Activated naive CD4-positive, alpha-beta T cell treated with anti-CD3 and anti-CD28 coated beads, Interleukin-2, amount 10 ng/mL, durations not matched to agents 7 days and 5 days (primary cell): ENCODE measurements at places on chromosomes 16 and 17.

GRCh38 chr17:82173351-82174041 is 39.1 kb downstream of the CCDC57 start:
- DNase-seq, result no peak

GRCh38 chr16:15636392-15636873 is 6.5 kb downstream of the MARF1 start:
- no peak for DNase-seq

GRCh38 chr17:59004338-59005111 is 102.2 kb downstream of the TRIM37 start:
- DNase-seq, result peak; percentile 80

- no peak for DNase-seq
These were observed 244.1 kb upstream of the MAF start for GRCh38 chr16:79844603-79845002.

DNA sequence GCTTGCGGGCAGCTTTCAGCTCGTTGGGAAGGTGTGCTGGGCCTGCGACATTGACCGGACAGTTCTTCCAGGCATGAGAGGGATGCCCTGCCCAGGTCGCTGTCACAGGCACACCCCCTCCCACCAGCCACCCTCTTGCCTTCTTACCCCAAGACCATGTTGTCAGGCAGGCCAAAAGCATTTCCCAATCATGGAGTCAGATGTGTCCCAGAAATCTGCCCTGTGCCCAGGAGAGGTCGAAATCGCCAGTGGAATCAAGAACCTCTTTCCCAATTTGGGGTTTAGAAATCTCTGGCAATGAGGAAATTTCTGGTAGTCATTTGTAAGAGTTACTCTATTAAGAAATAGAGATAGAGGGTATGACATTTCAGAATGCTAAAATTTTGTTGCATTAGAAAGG is 177.1 kb downstream of the RAB11FIP4 start:
- no peak for DNase-seq

GRCh38 chr16:22675745-22676540 is 138.0 kb upstream of the HS3ST2 start:
- DNase-seq, result no peak

DNA sequence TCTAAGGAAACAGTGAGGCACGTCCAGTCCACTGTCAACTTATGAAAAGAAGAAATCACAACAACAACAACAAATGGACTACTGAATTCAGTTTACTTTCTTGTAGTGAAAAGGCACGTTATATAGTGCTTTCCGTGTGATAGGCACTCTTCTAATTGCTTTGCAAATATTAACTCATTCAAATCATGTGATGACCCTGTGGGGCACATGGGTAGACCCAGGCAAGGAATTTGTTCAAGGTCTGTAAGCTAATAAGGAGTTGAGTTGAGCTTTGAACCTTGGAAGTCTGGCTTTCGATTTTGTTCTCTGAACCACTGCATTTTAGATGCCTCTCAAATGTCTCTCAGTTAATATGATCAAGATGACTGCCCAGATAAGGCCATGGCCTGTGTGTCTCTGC is 295.1 kb upstream of the RBFOX1 start:
- no peak for DNase-seq

DNA sequence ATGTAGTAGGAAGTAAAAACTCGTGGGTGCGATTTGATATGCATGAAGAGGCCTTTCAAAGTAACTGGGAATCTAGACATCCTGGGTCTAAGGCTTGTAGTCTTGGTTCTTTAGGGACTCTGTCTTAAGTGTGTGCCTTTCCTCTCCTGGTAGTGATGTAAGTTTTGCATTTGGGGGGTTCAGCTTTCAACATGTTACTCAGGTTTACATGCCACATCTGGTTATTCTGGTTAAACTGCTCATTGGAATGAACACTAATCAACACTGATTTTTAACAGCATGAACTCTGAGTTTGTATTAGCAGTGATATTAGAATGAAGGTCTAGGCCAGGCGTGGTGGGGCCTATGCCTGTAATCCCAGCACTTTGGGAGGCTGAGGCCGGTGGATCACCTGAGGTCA is 15.1 kb downstream of the PGS1 start:
- DNase-seq, result no peak

- no peak for DNase-seq
These were observed 110.7 kb downstream of the WWOX start for GRCh38 chr16:78209951-78210661.

GRCh38 chr17:39634384-39634871 is 2.5 kb upstream of the STARD3 start:
- DNase-seq, result peak; percentile 34

GRCh38 chr17:57120814-57121213 is 35.8 kb downstream of the AKAP1 start:
- DNase-seq, result no peak

GRCh38 chr16:11520442-11520841 is 66.3 kb downstream of the LITAF start:
- DNase-seq, result no peak

GRCh38 chr16:63187638-63188037 is 1151.4 kb upstream of the CDH8 start:
- DNase-seq, result no peak

GRCh38 chr17:73795730-73796129 is 151.5 kb upstream of the SDK2 start:
- no peak for DNase-seq

- DNase-seq, result no peak
These were observed 21.0 kb upstream of the FZD2 start for GRCh38 chr17:44536090-44536953.

- no peak for DNase-seq
These were observed 337.5 kb downstream of the SEC14L1 start for GRCh38 chr17:77478281-77478680.

GRCh38 chr16:58548378-58548777 is 33.1 kb downstream of the SETD6 start:
- no peak for DNase-seq

- peak; percentile 78 for DNase-seq
These were observed 485 bp downstream of the DYNLL2 start for GRCh38 chr17:58083491-58084316.

GRCh38 chr17:1478418-1478817 is 14.1 kb downstream of the MYO1C start:
- no peak for DNase-seq

GRCh38 chr17:65446043-65446442 is 115.4 kb downstream of the AXIN2 start:
- no peak for DNase-seq

GRCh38 chr17:34850023-34850422 is 111.2 kb downstream of the CCT6B start:
- no peak for DNase-seq

DNA sequence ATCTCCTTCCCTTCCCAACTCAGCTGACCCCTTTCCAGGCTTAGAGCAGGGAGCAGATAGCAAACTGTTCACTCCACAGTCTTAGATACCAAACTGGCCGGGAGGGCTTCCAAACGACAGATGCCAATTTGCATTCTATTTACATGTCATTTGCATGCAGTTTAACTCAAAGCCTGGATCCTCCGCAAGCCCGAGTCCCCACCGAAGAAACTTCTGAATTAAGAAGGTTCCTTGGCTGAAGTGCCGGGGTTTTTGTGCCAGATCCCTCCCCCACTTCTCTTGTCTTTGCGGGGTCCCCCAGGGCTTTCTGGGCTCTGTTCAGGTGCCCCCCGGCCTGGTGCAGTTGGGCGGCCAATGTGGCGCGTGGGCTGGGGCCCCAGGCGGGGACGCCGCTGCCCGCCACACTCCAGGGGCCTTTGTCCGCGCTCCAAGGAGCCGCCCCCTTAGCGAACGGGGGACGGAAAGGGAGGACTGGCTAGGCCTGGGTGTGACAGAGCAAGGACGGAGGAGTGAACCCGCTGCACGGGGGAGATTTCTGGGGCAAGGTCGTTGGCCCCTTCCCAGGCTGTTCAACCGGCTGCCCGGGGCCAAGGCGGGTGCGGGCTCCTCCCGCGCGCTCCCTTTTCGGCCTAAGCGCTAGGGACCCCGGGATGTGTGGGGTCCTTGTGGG is 1.2 kb downstream of the GPRC5B start:
- peak; percentile 26 for DNase-seq

- no peak for DNase-seq
These were observed 18.9 kb upstream of the ABCC3 start for GRCh38 chr17:50615828-50616227.

- no peak for DNase-seq
These were observed 341.7 kb downstream of the C16orf95 start for GRCh38 chr16:86975445-86975844.

DNA sequence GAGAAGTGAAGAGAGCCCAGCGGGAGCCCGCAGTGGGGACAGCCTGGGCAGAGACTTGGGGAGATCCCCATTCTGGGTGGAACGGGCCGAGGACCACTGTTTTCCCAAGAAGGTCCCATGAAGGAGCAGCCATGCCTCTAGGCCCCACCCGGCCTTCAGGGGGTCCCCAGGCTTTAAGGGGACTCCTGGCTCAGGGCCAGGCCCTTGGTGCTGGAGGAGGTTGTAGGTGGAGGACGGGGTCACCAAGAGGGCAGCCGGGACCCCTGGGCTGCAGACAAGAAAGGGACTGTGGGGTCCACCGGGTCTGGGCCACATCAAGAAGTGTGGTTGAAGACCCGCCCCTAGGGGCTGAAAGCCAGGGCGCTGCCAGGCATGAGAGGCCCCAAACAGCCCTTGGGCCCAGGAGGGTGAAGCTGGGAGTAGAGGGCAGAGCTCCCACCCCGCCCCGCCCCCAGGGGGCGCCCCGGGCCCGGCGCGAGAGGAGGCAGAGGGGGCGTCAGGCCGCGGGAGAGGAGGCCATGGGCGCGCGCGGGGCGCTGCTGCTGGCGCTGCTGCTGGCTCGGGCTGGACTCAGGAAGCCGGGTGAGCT is at the start of gene PRSS21:
Gene PRSS21 (plus strand): TSS at position 487 of the 589 bp plus-strand sequence. CDS start 32 bp downstream, at position 519.
- peak; percentile 39 for DNase-seq

- no peak for DNase-seq
These were observed 43.8 kb upstream of the NDRG4 start for GRCh38 chr16:58456193-58456592.

DNA sequence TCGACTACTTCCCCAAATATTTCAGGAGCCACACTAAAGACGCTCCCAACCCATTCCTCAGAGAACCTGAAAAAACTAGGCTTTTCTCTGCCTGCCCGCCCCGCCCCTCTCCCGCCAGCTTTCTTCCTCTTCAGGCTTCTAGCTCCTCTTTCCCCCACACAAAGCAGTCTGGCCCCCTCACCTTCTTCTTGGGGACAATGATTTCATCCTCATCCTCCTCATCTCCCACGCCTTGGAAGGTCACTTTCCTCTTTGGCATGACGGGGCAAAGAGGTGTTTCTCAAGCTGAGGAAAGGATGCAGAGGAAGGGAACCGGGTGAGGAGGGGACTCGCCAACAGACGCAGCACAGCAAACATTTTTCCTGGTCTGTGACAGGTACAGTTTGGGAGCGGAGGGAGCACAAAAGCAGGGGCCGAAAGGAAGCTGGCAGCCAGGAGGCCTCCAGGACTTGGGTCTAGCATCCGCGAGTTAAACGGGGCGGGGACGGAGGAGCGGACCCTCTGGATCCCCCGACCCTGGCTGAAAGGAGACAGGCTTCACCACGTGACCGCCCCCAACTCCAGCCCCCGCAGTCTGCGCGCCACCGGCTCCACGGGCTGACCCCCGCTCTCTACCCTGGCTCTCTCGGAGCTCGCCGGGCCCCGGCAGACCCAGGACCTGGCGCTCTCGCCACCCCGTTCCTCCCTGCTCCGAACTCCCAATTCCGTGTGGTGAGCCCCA is 525 bp downstream of the CD2BP2 start:
- DNase-seq, result no peak

DNA sequence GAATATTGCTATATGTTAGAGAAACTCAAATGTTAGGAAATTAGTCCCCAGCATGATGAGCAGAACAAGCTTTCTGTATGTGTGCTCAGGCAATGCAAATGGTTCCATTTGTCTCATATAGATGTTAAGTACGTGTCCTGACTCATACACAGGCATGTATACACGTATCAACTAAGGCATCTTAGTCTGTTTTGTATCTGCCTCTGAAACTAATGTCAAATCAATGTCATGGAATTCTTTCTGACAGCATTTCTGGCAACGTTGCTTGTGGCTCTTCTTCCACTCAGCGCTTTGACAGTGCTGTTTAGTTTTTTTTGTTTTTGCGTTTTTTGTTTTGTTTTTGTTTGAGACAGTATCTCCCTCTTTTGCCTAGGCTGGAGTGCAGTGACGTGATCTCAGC is 111.9 kb downstream of the CNTNAP4 start:
- no peak for DNase-seq

DNA sequence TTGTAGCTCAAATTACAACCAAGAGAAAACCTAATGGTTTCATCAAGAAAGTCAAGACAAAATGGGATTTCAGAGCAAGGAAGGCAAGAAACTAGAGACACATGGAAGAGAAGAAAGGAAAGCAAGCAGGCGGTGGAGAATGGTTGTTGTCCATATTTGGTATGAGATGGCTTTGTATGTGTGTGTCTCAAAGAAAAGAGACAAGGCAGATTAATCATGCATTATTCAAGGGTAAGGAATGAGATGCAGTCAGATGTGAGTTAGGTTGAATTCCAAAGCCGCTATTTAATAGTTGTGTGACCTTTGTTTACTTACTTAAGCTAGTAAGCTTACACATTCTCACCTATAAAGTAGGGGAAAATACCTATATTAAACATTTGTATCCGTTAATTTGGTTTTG is 1029.6 kb downstream of the CDH11 start:
- no peak for DNase-seq

- no peak for DNase-seq
These were observed 154.3 kb downstream of the SNX29 start for GRCh38 chr16:12130691-12131290.

GRCh38 chr17:7841396-7841914 is 7.4 kb downstream of the KDM6B start:
- peak; percentile 81 for DNase-seq

DNA sequence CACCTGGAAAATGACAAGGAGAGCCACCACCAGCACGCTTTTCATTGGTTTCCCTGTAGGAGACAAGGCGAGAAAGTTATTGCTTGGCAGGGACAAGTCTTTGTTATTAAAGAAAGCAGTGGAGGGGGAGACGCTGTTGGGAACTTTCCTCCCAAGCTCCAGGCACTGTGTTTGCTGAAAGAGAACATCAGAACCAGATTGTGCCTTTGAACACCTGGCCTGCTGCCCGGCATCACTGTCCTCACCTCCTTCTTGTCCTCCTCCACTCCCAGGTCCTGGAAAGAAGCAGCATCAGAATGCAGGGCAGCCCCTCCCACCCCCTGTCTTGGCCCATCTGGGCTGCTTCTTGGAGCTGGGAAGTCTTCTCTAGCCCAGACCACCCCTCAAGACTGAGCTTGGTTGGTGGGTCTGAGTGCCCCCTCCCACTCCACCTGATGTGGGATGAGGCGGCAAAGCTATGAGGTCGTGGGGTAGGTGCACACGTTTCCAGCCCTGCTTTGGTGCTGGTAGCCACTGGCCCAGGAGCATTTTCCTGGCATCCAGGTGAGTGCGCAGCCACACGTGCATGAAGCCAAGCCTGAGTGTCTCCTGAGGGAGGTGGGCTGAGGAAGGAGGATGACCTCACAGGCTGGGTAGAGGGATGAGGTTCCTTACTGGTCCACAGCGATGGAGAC is 6.2 kb downstream of the CCR7 start:
- DNase-seq, result no peak
